ENCODE measurements at places on chromosomes 16 and 17.
A peak's percentile ranks its signal among the peaks of the same experiment; 100 is the strongest.

DNA sequence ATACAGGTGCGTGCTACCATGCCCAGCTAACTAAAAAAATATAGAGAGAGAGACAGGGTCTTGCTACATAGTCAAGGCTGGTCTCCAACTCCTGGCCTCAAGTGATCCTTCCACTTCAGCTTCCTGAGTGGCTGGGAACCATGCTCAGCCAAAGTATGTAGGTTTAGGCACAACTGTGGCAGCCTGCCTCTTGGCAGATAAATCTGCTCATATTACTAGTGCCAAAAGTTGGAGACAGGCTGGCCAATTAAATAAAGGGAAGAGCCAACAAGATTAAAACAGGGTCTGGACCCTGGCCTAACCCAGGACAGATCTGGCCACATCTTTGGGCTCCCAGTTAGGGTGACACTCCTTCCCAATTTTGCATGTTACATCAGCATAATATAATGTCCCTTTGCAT lies 151.7 kb downstream of the CBLN1 start:
- no peak for DNase-seq

DNA sequence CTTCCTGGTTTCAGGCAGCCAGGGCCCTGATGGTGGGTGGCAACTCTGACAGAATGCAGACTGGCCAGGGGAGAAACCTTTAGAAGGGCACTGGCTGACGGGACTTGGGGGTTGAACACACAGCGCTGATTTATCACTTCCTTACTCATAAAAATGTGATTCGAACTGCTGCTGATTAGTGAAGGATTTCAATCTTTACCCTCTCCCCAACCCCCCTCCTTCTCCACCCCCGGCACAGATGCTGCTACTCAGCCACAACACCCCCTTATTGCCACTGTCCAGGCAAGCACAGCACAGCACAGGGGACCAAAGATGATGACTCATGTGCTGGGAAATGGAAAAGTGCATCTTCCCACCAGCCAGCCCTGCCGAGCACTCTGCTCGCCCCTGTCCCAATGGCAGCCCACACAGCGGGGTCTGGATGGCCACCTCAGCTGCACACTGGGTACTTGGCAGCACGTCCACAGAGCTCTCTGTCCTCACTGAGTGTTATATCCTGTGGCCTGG lies 70.1 kb downstream of the SMG6 start:
- DNase-seq, result no peak

DNA sequence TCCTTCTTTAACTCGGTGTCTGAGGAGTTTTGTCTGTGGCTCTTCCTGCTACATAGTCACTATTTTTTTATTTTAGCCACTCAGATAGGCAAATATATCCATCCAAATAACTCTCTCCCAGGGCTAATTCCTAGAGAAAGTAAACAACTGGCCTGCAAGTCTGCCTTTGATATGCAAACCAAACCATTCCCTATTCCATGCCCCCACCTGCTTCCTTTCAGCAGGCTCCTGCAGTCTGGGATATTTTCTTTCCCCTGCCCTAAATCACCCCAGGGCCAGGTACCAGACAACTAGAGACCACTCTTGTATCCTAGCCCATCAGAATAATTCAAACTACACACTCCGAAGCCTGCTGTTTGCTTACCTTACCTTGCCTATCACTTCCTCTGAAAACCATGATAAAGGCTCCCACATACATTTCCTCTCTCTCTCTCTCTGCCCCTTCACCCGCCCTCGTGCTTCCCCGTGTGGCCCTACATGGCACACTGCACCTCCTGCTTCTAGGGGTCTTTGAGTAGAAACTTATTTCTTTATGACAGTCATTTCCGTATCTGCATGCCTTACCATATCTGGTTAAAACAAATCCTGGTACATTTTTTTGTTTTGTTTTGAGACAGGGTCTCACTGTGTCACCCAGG lies 8.3 kb downstream of the CD300H start:
- no peak for DNase-seq

DNA sequence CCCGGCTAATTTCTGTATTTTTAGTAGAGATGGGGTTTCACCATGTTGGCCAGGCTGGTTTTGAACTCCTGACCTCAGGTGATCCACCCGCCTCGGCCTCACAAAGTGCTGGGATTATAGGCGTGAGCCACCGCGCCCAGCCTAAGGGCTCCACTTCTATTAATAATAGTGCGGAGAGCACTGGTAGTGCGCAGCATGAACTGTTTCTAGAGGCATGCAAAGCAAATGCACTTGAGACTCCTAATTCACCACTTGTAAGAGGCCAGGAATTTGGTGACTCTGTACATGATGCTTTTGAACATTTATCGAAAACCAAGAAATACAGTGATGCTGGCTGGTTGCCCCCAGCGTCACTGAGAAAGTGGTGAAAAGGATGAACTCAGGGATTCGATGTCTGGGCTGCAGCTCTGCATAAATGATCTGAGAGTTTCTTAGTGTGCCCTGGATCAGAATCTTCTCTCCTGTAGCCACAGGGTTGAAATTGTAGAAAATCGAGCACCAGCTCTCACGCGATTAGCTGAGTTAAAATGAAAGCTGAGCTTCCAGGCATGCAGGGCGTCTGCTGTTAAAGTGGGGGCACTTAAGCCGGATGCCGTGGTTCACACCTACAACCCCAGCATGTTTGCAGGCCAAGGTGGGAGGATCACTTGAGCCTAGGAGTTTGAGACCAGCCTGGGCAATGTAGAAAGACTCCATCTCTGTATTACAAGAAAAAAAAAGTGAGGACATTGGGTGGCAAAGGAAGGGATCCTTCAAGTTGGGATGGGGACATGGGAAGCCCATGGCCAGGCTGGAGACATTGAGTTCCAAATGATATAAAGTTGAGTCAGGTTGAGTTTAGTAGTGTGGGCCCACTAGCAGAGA lies 4.8 kb downstream of the RNF213 start:
- peak; percentile 72 for DNase-seq

DNA sequence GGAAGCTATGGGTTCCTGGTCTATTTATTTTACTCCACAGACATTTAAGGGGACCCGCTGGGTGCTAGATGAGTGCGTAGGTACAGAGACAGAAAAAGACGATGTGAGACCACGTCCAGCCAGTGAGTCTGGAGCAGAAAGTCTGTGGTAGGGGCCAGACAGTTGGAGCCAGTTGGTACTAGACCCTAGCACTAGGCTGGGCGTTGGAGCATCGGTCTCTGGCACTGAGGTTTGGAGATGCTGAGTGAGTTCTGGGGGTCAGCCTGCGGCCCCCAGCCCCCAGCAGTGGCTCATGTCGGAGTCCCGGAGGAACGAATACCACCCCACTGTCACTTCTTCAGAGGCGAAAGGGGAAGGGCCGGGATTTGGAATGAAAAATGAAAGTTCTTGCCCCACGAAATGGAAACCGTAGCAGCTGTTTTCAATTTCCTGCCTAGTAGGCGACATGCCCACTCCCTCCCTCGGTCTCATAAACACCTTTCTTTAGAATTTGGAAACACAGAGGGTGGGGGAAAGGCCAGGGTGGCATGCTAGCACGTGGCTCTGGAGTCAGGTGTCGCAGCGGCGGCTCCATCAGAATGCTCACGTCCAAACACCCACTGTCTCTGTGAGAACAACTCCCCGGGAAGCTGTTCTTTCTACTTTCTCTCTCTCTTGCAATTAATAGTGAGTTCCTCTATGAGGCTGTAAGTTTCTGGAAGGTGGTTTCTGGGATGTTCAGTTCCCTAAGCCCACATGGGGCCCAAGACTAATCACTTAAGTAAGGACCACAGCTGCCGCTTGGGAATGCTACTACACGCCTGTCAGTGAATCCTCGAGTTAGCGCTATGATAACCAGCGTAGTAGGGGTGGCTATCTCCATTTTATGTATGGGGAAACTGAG lies 96.8 kb downstream of the IRF8 start:
- DNase-seq, result peak; percentile 52

Data from activated naive CD4-positive, alpha-beta T cell treated with anti-CD3 and anti-CD28 coated beads, Interleukin-2, amount 50 U/mL, for 16 hours (primary cell).